ENCODE measurements at places on chromosomes 4 and X.

- no peak for DNase-seq
Observed at GRCh38 chr4:11966782-11967181, 538.1 kb upstream of the HS3ST1 start.

DNA sequence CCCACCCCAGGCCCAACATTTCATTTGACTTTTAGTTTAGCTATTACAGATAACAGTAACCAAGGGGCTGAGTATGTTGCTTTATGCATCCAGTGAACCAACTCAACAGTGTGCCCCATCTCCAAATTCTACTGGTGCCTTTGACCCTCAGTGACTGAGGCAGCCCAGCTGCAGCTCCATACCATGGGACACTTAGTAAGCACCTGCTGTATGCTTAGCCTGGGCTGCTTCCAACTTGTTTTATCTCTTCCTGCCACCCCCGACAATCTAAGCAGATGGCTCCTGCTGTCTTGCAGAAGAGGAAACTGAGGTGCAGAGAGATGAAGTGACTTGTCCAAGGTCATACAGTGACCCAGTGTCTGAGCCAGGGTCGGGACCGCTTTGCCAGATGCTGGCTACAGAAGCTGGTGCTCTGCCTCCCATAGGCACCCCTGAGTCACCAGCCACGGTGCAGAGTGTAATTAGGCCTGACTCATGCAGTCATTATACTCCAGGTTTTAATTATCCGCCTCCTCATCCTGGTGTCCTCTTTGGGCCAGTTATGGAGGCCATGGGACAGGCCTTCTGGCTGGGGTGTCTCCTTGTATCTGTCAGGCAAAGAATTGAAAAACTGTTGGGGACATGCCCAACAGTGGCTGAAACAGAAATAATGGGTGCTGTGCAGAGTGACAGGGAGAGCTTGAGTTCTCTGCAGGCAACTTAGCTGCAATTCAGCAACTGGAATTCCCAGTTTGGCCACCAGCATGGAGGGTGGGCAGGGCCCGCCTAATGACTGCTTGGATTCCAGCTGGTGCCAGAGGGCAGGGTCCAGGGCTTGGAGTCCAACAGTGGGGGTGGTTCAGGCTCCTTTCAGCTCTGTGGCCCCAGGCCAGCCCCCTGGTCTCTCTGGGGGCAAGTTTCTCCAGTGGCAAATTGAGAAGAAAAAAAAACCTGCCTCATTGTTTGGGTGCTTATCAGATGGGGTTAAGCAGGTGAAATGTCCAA, 8.2 kb upstream of the GPR78 start:
- no peak for DNase-seq

GRCh38 chrX:44897539-44897938, 24.6 kb downstream of the KDM6A start:
- no peak for DNase-seq

- DNase-seq = no peak
Observed at GRCh38 chrX:46311581-46312120, 233.6 kb downstream of the ZNF674 start.

DNA sequence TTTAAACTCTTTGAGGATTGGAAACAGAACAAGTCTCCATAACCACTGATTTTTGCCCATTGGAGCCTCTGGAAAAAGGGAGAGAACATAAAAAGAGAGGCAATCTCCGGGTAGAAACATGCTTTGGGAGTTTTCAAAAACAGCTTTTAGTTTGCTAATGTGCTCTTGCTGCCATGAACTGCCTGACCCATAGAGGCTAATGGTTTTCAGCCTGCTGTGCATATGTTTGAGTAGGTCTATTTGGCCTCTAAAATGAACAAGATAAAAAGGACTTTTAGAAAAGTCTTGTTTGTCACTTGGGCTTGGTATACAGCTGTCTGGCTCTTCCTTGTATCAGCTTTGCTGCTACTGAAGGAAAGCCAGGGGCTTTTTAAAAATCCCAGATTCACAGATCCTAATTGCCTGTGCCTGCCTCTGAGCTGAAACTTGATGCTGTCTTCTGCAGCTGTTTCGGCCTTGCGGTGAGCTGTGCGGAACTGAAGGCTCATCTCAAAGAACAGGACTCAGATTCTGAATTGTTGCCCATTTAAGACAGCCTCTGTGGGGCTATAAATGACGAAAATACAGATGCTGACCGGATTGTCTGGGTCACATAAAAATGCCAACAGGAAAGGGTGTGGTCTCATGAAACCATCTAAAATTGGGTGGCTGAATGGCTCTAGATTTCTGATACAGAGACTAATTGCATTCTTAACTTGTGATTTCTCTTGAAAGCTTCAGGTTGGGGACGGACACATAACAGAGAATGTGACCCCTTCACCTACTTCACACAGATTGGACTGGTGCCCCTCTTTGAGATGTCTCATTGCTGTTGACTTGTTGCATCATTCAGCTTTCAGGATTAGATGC, 18.4 kb upstream of the ZNF41 start:
- DNase-seq = no peak

DNA sequence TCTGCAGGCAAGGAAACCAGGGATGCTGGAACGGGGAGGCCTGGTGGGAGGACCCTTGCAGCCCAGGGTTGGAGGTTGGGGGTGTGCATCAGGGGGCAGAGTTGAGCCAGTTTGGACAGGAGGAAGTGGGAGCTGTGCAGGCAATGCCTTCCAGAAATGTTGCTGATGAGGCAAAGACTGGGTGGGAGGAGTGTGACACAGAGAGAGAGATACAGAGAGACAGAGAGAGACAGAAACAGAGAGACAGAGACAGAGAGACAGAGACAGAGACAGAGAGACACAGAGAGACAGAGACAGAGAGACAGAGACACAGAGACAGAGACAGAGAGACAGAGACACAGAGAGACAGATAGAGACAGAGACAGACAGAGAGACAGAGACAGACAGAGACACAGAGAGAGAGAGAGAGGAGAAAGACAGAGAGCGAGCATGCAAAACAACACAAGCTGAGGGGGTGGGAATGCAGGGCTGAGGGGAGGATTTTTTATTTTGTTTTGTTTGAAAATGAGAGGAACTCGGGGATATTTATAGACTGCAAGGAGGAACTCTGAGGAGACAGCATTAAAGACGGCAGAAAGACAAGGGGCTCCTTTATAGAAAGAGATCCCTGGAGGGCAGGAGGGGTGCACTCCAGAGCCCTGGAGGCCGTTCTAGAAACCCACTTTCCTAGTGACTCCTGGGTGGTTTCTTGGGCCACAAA, 1.9 kb upstream of the HAUS3 start:
- DNase-seq = no peak

- no peak for DNase-seq
Observed at GRCh38 chr4:86357608-86358007, 2.2 kb downstream of the MAPK10 start.

- no peak for DNase-seq
Observed at GRCh38 chr4:181989071-181989470, 254.1 kb upstream of the TENM3 start.

DNA sequence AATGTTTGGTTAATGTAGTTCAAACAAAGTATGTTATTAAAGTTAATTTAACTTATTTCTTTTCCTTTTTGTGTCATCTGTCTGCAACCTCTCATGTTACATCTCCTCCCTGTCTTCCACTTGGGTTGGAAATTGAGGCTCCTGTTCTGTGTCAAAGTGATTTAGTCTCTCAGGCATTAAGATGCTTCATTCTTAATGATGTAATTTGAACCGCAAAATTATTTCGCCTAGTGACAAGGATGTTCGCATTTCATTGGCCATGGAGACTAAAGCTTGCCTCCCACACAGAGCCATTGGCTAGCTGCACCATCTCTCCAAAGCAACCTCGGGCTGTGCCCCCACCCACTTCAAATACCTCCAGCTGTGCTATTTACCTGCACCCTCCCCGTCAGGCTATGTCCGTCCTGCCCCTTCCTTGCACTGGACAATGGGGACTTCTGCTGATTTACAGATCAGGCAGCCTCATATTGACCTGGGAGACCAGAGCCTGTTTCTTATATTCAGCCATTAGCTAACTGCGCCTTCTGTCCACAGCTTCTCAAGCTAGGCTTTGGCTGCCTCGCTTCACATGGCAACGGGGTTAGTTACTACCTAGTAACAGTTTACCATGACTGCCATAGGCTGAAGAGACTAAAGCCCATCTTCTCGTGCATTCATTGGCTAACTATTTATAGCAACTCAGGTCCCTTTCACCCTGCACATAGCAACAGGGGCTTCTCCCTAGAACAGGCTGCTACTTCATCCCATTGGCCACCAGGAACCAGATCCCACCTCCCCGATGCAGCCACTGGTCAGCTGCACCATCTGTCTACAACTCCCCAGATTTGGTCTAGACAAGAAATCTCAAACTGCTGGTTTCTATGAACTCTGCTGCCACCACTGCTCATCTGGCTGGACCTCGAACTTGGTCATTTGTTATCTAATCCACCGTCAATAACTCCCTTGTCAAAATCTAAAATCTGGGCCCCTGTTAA, 8.6 kb upstream of the ZNF157 start:
- DNase-seq = no peak

DNA sequence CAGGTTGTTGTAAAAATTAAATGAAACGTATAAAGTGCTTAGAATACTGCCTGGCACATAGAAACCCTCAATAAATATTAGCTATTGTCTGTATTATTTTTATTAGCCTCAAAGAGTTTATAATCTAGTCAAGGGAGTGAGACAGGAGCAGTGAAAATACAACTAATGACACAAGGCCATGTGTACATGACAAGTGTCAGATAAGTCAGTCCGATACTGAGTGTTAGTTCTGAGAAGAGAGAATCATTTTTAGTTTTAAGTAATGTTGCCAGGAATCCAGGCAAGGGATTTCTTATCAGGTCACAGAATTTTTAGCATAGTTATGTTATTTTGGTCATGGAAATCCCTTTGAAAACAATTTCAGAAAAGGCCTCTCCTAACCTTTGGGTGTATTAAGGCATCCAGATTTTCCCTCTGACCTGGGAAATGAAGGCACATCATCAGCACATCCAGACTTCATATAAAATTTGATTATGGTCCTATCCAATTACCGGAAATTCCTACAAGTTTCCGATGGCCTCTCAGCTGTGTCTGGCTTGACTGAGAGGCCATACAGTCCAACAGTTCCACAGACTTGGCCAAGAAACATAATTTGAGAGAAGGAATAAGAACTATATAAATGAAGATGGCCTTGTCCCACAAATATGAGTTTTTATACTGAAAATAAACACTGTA, 35.7 kb downstream of the PPARGC1A start:
- DNase-seq = no peak

DNA sequence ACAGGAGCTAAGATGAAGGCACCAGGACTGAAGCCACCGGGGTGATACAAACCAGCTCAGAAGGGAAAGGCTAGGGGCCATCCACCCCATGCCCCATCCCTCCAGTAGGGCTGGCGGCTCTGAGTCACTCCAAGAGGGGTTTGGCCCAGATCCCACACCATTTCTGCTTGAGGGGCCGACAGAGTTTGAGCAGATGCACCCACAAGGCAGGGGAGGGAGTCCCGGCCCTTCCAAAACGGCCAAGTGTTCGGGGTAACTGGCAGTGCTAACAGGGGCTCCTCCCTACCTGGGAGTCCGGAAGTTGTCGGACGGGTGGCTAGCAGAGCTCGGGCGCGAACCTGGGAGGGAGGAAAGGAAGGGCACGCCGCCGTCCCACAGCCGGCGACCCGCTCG, 412 bp downstream of the SLC10A3 start:
- DNase-seq = no peak

GRCh38 chrX:48971249-48972219, at the start of gene KCND1:
Gene KCND1, minus strand, starts transcription at chrX:48971844. Its CDS starts 1,573 bp downstream, at chrX:48970271.
- no peak for DNase-seq

GRCh38 chr4:13238936-13239335, 245.2 kb downstream of the RAB28 start:
- no peak for DNase-seq

DNA sequence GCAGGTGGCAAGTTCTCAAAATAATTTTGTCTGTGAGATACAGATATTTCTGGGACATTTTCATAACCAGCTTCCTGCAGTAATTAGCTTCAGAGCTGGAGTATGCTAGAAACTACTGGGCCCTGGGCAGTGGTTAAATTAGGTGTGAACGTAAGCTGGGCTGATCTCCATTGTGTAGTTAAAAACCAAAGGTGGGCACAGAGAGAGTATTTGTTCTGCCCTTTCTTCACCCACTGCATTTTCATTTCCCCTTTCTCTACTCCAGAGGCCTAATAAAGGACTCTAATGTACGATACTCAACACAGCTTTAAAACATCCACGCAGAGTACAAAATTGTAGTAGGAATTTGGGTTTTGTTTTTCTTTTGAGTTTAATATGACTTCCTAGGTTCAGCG, 252.7 kb downstream of the SPRY1 start:
- no peak for DNase-seq

- DNase-seq = no peak
Observed at GRCh38 chrX:54492340-54492739, 3.7 kb downstream of the FGD1 start.

DNA sequence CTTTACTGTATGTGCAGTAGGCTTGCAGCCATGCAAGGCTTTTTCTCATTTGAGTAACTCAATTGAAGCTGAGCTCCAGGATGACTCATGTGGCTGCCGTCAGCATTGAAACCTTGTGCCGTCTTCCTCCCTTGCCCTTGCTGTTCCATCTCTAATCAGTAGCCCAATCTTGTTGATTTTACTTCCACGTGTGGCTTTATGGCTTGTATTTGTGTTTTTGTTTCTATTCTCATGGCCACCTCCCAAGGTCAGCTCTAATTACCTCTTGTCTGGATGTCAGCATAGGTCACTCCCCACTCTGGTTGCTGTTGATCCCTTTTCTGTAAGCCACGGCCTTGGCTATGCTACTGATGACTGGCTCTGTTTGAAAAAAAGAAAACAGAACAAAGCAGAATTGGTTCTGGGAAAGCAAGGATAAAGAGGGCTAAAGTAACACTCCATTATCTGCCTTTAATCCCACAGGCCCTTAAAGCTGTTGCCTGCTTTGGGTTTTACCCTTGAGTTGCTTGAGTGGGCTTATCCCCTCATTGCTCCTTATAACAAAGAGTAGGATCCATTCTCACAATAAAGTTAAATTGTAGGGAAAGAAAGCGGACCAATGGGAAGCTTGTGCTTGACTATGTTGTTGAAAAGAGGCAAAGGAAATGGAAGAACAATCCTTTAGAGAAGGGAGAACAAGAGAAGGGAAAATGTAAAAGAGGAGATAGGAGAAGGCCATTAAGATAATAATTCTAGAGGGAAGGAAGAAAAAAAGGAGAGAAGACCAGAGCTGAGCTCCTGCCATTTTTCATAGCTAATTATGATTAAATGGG, 173.9 kb upstream of the PGRMC2 start:
- no peak for DNase-seq

GRCh38 chrX:38126179-38126578, 94.5 kb downstream of the SRPX start:
- DNase-seq = no peak

DNA sequence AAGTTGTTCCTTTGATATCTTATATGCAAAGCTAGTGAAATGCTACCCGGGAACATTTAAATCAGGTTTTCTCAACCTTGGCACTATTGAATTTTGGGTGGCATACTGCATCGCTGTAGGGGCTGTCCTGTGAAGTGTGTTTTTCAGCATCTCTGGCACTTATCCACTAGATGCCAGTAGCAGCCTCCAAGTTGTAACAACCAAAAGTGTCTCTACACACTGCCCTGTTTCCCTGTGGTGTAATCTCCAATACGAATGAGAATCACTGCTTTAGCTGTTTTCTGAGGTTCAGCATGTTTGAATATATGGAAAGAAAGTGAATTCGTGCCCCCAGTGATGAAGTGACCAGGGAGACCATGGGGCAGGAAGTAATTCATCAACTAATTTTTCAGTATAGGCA, 551.6 kb upstream of the PRKX start:
- no peak for DNase-seq

GRCh38 chr4:155832664-155833063, 33.4 kb downstream of the ASIC5 start:
- no peak for DNase-seq

- no peak for DNase-seq
Observed at GRCh38 chr4:71064521-71064920, 71.1 kb downstream of the DCK start.

GRCh38 chr4:56958111-56958517, 19.3 kb downstream of the NOA1 start:
- DNase-seq = no peak
